ENCODE measurements at places on chromosomes 16 and 17.

- DNase-seq, result no peak
Observed at GRCh38 chr16:69490707-69491324, 66.4 kb downstream of the CYB5B start.

DNA sequence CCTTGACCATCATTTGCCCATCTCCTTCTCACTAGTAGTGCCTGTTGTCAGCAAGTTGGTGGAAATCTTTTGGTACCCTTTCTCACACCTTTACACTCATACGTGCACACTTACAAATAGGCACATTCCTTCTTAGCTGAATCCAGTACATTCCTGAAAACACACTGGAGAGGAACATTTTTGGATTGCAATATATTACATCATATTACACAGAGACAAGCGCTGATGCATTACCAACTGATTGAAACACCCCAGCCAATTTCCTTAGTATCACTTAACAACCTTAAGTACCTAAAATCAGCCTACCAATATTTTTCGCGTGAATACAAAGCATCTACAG is 64.1 kb downstream of the PLCG2 start:
- DNase-seq, result no peak

DNA sequence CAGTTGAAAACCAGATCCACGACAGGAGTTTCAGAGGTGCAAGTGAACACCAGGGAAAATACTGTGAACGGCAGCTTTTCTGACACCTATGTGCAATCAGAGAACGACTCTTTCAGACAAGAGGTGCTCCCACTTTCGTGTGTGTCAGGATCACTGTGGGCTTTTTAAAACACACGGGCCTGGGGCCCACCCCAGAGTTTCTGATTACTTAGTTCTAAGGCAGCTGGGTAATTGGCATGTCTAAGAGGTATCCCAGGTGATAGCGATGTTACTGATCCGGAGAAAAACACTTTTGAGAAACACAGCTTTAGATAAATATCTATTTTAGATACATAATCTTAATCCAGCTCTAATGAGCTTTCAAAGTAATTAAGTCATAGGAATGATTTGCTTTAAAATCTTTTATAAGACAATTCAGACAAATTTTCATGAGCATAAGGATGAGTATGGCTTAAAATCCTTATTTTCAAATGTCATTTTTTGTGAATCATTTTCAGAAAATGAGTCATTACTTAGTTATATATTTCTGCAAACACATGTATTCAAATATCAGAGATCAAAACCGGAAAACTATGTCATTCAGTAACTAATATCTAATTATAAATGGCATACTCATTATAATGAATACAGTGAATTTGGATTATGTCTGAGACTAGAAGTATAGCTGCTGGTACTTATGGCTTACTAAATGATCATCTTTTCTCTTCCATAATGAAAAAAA is 217.9 kb upstream of the PSMD7 start:
- no peak for DNase-seq

- DNase-seq, result no peak
Observed at GRCh38 chr17:78661093-78661770, 84.0 kb upstream of the DNAH17 start.

DNA sequence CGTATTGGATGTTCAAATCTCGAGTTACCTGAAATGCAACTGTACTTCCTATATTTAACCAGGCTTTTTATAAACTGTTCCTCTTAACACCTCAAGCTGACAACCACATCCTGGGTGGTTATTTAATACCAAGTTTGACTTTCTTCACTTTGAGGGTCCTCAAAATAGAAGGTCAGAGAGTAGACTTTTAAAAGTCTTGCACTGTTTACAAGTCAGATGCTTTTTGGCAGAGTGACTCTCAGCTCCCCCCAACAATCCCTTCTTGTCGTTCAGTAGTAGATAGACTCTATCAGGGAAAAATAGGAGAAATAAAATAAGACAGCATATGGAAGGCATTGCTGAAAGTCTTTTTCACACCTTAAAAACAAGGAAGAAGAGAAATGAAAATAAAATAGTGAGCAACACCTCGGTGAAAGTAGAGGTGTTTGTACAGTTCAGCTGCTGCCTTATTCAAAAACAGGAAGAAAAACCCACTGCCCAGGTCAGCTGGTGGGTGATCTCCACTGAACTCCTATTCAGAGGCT is 650.4 kb downstream of the WWOX start:
- no peak for DNase-seq

- DNase-seq, result no peak
Observed at GRCh38 chr17:81396278-81396721, 1.0 kb downstream of the BAHCC1 start.

GRCh38 chr17:29020576-29020975 is 14.7 kb upstream of the SEZ6 start:
- DNase-seq, result no peak

DNA sequence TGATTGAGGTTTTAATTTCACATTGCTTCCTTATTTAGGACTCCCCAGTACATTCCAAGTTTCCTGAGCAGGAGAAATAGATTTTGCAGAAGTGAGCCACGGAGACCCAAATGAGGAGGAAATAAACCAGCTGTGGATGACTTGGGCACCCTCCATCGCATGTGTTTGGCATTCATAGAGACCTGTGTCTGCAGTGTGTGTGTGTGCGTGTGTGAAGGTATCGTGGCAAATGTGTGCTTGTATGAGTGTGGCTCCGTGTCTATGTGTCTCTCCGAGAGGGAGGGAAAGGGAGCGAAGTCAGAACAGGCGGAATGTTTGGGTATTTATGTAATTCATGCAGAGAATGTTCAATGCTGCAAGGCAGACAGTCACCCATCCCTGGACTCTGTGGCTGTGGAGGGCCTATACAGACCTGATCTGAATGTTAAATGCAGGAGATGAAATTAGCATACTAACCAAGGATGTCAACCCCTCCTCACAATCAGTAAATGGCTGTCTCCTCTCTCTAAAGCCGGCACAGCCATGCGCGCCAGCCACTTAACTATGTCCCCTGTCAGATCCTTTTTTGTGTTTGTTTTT is 186.0 kb upstream of the ZFHX3 start:
- no peak for DNase-seq

DNA sequence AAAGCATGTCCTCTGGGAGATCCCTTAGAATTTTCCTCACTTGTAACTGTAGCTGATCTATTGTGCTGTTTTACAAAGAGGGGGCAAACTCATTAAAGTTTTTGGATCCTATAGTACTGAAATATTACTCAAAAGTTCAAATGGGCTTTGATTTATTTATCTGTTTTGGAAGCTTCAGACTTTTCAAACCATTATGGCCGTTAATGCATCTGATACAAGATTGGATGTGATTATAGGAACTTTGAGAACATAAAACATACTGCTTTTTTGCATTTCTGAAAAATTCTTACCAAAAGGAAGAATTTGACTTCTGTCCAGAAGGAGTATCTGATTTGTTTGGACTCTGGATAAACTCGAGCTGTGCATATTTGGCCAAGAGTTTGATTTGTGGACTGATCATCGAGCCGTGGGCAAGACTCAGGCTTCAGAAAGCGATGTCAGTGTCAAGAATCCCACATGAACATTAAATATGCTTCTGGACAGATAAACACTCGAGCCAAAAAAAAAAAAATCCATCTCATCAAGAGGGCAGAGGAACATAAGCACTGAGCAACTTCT is 8.2 kb upstream of the MARCHF10 start:
- DNase-seq, result no peak

DNA sequence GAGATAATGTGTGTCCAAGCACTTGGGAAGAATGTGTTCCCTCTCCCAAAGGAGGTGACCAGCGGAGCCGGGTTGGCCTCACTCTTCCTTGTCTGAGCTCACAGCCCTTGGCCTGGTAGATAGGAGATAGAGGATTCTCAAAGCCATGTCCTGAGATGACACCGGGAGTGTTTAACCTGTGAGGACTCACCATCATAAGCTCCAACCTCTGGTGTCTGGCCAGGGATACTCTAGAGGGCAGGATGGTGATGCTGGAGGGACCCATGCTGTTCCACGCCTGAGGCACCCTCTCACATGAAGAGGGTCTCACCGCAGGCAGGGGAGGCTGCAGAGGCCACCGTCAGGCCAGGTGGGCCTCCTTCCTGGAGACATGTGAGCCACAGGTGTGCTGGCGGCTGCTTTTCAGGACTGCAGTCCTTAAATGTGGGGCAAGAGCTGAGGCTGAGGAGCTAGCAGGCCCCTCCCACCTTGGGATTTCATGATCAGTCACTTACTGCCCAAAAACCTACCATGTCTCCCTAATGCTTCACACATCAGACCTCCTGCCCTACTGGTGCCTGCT is 6.6 kb upstream of the ZNF629 start:
- no peak for DNase-seq

DNA sequence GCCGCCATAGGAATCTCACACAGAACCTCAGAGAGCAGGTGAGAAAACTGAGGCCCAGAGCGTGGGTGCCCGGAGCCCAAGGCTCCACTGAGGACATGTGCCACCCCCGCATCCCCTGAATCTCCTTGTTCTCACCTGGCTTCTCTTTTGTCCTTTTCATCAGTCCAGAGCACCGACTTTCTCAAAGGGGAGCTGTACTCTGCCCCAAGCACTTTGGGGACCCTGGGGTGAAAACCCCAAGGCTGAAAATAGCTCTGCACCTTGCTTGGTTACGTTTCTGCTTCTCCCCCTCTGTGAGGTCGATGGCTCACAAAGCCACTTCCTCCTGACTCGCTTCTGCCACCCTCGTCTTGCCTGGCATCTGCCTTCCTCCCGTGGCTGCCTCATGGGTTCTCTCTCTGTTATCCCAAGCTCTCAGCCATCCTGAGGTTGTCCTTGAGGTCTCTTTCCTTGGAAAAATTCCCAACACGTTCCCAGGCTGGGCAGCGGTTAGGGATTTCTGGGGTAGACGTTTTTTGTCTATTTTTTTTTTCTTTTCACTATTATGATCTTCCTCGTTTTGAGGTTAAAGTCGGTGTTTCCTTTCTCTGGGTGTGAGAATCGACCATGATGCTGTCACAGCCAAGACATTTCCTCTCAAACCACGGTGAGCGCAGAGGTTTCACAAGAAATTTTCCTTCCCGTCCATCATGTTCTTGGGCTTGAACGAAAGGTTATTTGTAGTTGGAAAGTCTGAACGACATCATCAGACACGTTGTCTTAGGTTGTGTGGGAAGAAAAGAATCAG is 37.2 kb downstream of the IRF8 start:
- DNase-seq, result peak; percentile 93

DNA sequence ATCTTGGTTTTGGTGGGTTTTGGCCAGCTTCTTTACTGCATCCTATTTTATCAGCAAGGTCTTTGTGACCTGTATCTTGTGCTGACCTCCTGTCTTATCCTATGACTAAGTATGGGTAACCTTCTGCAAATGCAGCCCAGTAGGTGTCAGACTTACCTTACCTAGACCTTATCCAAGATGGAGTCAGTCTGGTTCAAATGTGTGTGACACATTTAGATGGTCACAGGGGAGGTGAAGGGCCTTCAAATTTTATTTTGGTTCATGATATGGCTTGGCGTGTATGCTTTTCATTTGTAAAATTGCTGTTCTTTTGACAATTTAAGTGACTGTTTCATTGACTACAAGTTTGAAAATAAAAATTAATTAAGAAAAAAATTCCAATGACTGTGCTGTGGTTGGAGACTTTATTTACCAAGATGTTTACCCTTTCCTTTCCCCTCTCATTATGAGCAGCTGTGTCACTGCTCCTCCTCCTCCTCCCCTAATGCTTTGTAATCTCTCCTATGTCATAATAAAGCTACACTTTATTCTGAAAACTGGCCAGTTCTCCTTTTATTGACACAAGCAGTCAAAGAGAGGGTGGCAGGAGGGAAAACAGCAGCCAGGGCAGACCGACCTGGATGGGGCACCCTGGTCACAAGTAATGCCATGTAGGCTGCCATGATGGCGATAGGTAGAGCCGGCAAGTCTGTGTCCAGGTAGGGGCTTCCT is 49.4 kb downstream of the TNFRSF13B start:
- peak; percentile 20 for DNase-seq

- no peak for DNase-seq
Observed at GRCh38 chr17:79830763-79831264, 8.4 kb downstream of the CBX4 start.

DNA sequence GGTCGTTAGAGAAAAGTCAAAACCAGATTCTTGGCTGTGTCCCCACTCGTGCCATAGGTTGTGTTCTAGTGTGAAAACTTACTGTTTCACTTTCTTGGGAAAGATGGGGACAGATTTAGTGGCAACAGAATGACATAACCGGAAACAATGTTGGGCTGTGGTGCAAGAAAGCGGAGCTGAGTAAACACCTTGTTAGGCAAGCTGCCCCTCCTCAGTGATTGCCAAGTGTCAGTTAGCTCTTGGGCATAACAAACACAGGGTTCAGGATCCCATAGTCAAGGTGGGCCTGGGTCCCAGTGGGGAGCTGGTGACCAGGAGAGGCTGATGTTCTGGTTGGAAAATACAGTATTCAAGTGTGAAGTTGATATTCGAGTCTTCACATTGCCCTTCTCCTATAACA is 15.4 kb downstream of the UBN1 start:
- no peak for DNase-seq

DNA sequence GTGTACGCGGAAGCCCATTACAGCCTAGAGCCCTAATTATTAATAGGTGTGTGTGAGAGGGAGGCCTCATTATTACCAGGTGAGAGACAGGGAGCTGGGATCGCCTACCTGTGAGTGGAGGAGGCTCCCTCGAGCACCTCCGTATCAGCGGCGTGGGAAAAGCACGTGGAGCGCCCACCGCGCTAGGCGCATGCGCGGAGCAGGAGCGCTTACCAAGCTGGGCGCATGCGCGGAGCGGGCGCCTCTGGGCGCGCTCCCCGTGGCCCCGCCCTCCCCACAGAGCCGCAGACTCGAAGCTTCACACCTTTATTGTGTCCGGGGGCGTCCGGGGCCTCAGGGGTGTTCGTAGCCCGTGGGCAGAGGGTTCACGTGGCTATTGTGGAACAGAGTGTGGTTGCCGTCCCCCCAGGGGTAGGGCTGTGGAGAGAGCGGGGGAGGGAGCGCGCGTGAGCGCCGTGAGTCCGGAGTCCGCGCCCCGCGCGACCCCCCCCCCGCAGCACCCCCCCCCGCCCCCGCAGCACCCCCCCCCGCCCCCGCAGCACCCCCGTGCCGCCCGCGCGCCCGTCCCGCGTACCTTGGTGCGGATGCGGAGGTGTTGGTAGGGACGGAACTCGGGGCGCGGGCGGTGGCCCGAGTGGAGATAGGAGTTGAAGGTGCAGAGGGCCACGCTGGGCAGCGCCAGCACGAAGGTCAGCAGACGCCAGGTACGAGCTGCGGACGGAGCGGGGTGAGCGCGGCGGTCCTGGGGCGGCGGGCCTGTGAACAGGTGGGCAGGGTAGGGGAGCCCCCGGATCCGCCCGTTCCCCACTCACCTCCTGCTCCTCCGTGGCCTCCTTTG is 500 bp downstream of the COX6A2 start:
- peak; percentile 71 for DNase-seq

- DNase-seq, result no peak
Observed at GRCh38 chr17:39073916-39074315, 77.5 kb downstream of the PLXDC1 start.

GRCh38 chr17:51765282-51766135 is 393.0 kb downstream of the CA10 start:
- DNase-seq, result no peak

DNA sequence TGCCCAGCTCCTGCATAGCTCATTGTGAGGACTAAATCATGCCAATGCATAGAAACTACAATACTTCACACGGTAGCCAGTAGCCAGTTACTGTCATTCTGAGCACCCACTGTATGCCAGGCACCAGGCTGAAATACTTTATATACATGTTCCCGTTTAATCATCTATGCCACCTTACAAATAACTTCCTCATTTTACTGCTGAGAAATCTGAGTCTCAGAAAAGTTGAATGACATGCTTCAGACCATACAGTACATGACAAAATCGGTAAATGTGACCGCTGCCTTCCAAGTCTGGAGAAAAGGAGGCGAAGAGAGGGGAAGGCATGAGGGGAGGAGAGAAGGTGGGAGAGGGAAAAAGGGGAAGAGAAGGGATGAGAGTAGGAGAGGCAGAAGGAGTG is 9.2 kb upstream of the TLCD3B start:
- DNase-seq, result no peak

Measured in activated CD8-positive, alpha-beta T cell treated with anti-CD3 and anti-CD28 coated beads for 36 hours (primary cell).